Activated effector memory CD4-positive, alpha-beta T cell treated with Interleukin-2 at 50 U/mL for 16 hours (primary cell): ENCODE measurements at places on chromosomes 5 and 9.

DNA sequence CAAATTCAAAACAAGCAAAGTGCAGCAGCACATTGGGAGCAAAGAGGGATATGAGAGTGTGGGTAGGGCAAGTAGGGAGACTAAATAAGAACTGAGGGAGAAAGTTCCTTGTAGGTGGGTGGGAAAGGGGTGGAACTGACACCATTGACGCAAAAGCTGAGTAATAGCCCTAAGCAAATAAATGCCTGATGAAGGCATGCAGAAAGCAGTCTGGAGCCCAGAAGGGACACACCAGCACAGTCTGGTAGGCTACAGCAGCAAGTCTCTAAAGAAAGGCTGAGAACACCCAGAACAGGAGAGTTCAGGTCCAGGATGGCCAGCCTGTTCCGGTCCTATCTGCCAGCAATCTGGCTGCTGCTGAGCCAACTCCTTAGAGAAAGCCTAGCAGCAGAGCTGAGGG, at the start of gene INSL4:
INSL4 (plus strand) TSS at position 208 of the 400 bp plus-strand sequence; CDS start at position 313, 105 bp downstream.
- no peak for DNase-seq

- no peak for DNase-seq
Observed at GRCh38 chr5:167839065-167839464, 452.4 kb upstream of the WWC1 start.

GRCh38 chr9:99039505-99040182, 65.3 kb upstream of the TGFBR1 start:
- DNase-seq: no peak

GRCh38 chr5:161165998-161166660, 314.1 kb upstream of the ATP10B start:
- no peak for DNase-seq

DNA sequence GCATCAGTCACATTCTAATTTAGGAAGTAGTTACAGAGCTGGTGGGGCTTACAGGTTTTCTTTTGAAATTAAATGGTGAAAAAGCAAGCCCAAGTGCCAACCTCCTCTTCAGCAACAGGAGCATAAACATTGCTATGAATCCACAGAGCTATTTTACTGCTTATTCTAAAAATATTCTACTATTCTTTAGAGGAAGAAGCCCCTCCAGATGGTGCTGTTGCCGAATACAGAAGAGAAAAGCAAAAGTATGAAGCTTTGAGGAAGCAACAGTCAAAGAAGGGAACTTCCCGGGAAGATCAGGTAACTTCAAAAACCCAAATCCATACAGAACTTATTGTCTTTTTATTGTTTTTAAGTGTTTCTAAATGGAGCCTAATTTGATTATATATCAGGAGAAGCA, 202.8 kb downstream of the CWC27 start:
- no peak for DNase-seq

GRCh38 chr5:181223058-181223728, at the start of gene TRIM41:
Gene TRIM41, plus strand, starts transcription at chr5:181223281. Its CDS starts 719 bp downstream, at chr5:181224000.
- DNase-seq: peak; percentile 97

DNA sequence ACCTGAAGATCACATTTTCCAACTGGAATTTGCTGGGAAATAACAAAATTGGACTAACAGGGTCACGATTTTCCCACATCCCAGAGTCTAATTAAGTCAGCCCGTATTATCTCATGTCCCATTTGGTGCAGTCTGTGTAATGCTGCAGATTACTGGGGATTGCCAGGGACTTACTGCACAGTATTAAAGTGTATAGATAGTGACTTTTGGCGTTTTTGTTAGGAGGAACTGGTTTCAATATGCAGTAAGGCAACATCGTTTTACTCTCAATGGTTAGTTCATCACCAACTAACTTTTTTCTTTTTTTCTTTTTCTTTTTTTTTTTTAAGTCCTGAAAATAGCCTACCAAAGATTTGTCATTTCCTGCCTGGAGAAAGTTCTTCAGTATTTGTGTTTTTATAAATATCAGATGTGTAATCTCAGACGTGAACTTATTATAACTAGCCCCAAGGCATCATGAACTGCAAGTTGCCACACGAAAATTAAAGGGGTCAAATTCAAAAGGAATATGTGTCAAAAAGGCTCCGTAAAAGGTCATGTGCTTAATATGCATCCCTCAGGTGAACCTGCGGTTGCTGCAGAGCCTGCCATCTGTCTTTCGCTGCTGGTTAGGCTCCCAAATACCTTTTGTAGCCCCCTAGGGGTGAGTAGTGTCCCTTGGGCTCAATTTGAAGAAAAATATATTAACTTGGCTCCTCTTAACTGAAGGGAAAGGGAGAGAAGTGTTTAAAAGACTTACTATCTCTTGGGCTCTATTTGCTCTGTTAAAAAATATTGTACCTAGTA, 176.7 kb upstream of the ADAMTSL1 start:
- no peak for DNase-seq

DNA sequence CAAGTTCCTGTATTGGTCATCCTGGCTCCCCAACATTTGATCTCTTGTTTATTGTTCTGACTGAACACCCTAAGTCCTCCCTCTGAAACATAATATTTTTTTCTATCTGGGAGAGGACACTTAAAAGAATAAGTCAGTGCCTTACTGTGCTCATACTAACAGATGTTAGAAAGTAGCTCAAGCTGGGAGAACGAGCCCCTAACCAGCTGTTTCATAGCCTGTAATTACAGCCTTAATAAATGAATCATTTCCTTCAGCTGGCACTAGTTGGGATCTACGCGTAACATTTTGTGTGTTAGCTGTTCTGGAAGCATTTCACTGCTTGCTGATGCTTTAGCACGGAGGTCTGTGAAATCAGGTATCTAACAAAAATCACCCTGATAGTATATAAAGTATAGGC, 345.9 kb upstream of the RIOK2 start:
- no peak for DNase-seq
